ENCODE measurements at places on chromosomes 7 and 10.

DNA sequence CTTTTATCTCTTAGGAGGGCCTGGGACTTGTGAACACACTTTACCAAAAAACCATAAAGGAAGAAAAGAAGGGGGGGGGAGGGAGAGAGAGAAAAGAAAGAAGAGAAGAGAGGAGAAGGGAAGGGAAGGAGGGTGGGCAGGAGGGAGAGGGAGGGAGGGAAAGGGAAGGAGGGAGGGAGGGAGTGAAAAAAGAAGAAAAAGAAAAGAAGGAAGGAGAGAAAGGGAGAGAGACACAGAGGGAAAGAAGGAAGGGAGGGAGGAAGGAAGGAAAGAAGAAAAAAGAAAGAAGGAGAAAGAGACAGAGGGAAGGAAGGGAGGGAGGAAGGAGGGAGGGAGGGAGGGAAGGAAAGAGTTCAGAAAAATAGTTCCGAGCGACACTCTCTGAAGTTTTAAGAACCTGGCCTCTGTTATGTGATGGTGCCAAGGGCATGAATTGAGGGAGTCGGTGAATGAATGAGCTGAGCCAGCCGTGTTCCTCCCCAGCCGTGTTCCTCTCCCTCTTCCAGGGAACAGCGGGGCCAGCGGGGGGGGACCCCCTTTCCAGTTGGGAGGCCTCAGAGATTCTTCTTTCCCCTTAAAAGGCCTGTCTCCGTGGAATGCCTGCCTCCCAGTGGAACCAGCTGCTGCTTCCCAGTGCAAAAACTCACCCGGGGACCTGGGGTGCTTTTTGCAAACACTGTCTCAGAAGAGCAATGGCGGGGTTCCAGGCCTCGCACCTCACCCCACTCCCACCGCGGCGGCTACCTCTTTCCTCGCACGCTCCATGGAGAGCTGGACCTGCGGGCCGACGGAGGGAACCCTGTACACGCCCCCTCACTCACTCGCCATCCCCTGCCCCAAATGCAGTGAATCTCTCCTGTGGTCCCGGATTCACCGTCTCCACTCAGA is 84.1 kb downstream of the FOXL3 start:
- peak; percentile 35 for DNase-seq

DNA sequence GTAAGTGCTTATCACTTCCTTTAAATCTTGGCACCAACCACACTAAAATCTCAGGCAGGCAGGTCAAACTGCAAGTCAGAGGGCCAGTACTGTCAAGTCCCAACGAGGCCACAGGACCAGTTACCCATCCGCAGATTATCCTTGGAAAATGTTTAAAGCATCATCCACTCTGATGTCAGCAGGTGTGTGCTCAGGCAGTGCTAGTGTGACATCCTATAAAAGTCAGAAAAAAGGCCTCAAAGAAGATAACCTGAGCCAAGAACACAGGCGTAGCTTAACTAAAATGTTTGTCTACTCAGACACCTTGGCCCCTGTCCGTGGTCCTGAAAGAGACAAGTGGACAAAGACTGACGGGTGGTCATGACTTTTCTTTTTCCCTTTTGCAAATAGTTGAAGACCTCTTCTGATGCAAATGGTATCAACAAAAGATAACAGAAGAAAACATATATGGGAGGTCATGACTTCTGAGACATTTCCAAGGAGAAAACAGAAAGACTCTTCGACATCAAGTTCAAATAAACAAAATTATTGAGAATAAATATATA is 309.3 kb downstream of the KCNMA1 start:
- no peak for DNase-seq

- DNase-seq, result peak; percentile 55
These were observed 63.8 kb downstream of the MKI67 start for GRCh38 chr10:128062331-128062880.

- DNase-seq, result no peak
These were observed 952 bp upstream of the MAFK start for GRCh38 chr7:1529383-1530116.

GRCh38 chr7:44633254-44634186 is 27.1 kb downstream of the OGDH start:
- no peak for DNase-seq

- DNase-seq, result no peak
These were observed 131.7 kb downstream of the ZMYND11 start for GRCh38 chr10:266974-267425.

DNA sequence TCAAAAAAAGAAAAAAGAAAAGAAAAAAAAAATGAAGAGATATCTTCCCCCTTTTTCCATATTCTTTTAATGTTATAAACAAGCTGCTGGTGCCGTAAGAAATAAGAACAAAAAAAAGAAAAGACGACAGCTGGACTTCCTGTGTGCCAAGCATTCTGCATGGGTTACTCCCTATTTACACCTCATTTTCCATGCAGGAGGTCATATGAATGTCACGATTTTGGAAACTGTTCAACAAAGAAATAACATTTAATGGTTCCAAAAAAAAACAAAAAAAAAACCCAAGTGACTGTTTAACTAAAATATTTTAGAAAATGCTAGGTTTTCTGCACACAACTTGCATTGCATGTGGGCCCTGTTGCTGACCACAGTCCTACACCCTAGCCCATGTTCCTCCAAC is 159.3 kb downstream of the TNS3 start:
- no peak for DNase-seq
